ENCODE measurements at places on chromosomes 1 and 21.

DNA sequence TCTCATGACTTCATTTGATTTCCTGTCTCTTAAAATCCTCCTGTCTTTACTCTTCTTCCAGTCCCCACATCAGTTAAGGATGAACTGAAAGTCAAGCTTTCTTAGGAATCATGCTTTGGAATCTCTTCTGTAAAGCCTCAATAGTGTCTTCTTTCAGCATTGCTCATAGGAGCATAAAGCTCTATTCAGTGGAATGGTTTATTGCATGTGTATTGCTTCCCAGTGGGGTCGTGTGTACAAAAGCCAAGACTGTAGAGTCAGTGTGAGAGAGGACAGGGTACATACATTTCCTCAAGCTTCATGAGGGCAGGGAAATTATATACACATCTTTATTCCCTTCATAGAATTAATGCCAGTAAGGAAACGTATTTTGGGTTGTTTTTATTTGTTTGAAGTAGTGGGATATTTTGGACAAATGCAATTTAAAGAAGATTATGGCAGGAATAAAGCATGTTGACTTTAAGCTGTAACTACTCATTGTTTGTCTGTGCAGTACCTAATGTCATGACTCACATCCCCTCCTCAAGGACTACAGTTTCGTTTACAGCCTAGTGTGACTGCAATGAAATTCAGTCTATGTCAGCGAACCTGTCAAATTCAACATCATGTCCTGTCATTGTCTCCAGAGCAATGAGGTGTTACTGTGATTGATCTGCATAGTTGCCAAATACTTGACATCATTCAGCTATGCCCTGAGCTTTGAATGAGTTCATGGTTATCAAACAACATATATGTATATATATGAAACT lies 2164.2 kb downstream of the NCAM2 start:
- no peak for DNase-seq

GRCh38 chr1:51058858-51059257 lies 43.2 kb upstream of the C1orf185 start:
- peak; percentile 50 for DNase-seq

DNA sequence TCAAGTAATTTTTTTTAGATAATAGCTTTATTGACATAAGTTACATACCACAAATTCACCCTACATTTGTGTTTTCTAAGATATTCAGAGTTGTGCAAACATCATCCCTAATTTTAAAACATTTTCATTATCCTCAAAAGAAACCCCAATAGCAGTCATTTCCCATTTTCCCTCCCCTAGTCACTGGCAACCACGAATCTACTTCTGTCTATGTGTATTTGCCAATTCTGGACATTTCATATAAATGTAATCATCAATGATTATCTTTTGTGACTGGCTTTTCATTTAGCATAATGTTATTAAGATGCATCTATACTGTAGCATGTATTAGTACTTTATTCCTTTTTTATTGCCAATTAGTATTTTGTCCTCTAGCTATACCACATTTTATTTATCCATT lies 88.8 kb upstream of the SLFNL1 start:
- DNase-seq, result no peak

DNA sequence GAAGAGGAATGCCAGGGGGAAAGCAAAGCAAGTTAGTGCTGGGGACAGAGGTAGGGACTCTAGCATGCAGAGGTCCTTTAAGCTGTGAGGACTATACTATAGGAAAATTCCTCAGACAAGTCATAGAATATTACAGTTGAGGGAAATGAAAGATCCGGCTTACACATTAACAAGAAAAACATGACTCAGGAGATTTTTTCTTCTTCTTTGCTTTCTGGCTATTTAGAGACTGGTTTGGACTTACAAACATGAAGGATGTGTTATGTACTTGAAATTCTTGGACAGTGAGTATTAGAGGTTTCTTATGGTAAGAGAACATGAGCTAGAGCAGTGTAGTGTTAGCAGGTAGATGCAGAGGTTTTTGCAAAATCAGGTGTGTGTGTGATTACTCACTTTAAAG lies 24.9 kb downstream of the USP25 start:
- DNase-seq, result peak; percentile 49

GRCh38 chr1:222161676-222162075 lies 386.2 kb downstream of the HHIPL2 start:
- DNase-seq, result no peak

DNA sequence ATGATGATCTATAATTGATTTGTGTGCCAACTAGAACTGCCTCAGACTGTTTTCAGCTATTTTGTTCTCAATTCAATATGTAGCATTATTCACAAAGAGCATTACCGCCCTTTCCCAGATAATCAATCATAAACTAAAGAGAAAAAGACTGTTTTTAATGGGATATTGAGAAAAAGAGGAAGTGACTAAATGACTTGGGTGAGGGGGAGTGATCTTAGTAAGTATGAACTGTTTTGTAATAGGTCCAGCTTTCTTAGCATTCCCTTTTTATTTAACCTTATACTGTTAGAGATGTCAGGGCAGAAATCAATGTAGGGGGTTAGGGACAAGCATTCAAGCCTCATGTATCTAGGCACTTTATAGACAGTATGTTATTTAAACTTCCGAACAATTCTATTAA lies 157.8 kb upstream of the DPYD start:
- DNase-seq, result no peak

DNA sequence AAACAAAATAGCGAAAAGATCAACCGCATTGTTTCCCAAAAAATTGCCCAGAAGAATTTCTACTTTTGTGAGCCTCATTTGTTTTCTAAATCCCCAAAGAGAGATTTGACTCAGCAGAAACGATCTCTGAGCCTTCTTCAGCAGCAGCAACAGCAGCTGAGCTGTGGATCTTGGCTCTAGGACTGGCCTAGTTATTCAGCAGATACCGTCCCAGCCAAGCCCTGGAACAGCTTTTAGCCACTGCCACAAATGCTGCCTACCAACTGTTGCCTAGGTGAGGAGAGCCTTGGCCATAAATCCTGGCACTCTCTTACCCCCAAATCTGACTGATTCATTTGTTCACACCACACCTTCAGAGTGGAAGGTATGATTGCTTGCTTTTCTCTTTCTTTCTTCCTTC lies 320.1 kb downstream of the TGFB2 start:
- peak; percentile 29 for DNase-seq

DNA sequence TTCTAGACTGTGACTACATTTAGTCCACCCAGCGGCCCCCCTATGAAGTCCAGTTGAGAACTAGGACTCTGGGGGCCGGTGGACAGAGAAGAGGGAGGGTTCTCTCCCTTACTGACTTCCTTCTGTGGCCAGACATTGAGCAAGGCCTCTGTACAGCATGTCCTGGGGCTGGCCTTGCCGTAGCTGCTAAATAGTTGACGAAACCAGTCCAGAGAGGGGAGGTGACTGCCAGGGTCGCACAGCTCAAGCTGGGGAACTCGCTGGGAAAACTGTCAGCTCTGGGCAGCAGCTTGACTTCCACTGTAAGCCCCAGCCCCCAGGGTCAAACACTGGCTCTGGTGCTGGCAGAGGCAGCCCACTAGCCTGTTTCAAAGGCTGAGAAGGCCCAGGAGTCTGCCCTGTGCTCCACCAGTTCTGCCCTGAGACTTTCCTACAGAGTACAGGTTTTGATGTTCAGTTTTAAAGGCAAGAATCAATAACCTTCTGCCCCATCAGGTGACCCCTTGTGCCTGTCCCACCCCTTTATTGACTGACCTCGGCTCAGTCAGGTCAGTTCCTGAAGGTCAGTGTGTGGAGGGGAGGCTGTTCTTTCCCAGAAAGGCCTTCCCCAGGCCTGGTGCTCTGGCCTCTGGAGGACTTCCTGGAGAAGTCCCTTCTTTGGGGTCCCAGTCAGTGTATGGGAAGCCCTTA lies 14.1 kb downstream of the PCSK9 start:
- no peak for DNase-seq

DNA sequence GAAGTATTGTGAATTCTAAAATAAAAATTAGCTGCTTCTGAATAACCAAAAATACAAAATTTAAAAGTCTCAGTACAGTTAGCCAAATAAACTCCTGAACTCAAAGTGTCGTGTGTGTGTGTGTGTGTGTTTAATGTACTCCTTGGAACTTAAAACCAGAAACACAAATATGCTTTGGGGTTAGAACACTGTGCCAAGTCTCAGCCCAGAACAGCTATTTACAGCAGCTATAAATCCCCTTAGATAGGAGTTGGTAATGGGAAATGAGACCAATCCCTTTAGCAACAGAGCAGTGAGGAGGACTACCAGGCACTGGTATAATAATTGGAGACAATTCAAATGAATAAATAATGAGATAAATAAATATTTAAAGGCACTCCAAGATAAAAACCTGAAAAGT lies 83.1 kb downstream of the PATJ start:
- no peak for DNase-seq

DNA sequence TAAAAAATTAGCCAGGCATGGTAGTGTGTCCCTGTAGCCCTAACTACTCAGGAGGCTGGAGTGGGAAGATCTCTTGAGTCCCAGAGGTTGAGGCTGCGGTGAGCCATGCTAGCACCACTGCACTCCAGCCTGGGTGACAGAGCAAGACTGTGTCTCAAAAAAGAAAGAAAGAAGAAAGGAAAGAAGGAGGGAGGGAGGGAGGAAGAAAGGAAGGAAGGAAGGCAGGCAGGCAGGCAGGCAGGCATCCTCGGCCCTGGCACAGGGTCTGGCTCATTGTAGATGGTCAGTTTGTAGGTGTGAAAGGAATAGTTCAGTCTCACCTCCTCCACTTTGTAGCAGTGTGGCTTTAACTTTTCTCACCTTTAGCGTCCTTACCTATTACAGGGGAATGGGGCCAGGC lies 25.0 kb downstream of the NAV1 start:
- DNase-seq, result no peak

DNA sequence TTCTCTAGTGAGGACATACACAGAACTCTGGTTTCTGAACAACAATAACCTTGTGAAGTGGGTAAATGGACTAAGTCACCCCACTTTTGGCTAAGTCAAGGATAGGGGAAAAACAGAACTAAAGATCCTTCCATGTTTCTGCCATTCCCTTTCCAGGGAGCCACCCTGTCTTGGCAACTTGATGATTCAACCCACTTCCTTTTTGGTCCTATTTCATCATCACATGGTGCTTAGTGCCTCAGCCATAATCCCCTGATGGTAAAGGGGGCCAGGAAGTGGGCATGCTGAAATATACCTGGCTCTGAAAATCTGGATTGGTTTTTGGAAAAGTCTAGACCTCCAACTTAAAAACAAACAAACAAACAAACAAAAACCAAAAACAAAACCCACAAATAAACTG lies 206.4 kb upstream of the FOXD3 start:
- DNase-seq, result no peak

GRCh38 chr1:201661823-201662359 lies 123.0 kb downstream of the NAV1 start:
- DNase-seq, result no peak

GRCh38 chr1:21541835-21542234 lies 32.6 kb downstream of the ALPL start:
- peak; percentile 56 for DNase-seq

GRCh38 chr1:3678361-3679097 lies 26.2 kb downstream of the TP73 start:
- no peak for DNase-seq

- DNase-seq, result peak; percentile 48
Observed at GRCh38 chr1:117820694-117821381, 108.6 kb downstream of the GDAP2 start.

- DNase-seq, result no peak
Observed at GRCh38 chr1:98410082-98410481, 251.4 kb upstream of the SNX7 start.

- no peak for DNase-seq
Observed at GRCh38 chr1:62884156-62884740, 100.3 kb downstream of the ATG4C start.

DNA sequence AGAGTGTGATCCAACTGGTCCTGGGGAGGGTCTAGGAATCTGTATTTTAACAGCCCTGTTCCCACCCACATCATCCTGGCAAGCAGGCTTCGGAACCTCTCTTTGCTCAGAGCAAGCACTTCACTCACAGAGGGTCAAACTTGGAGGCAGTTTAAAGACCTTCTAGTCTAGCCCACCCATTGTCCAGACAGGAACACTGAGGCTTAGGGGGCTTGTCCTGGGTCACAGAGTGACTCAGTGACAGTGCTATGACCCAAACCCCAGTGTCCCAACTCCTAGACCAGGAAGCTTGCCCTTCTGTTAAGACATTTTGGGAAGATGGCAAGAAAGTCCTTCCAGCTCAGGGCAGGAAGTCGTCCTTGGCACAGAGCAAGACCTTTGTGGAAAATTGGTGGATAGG lies 36.5 kb downstream of the FBXO2 start:
- no peak for DNase-seq

Data from HFFc6 (cell line).